Stimulated activated naive CD4-positive, alpha-beta T cell treated with Interleukin-2 at 50 U/mL for 16 hours (primary cell): ENCODE measurements at places on chromosomes 5 and 9.

GRCh38 chr9:126158588-126159429 is 167.8 kb upstream of the MVB12B start:
- DNase-seq, result no peak

DNA sequence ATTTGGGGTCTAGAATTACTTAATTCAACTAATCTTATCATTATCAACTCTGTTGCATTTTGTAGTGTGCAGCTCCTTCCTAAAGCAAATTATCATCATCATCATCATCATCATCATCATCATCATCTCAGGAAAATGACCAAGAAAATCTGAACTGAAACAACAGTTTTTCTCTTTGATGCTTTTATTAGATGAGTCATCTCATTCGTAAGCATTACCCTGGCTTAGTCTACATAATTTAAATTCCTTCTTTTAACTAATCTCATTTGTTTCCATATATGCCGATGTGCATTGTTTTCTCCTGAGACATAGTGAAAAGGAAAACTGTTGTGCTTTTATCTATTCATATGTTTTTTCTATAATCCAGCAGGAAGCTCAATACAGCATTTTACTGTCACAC is 173.0 kb upstream of the PDE4D start:
- no peak for DNase-seq

GRCh38 chr5:16548812-16549211 is 68.0 kb downstream of the RETREG1 start:
- DNase-seq, result no peak

- DNase-seq, result no peak
Observed at GRCh38 chr9:35453786-35454185, 36.1 kb upstream of the RUSC2 start.

GRCh38 chr5:170504616-170505266 is 921 bp downstream of the KCNIP1 start:
- no peak for DNase-seq

DNA sequence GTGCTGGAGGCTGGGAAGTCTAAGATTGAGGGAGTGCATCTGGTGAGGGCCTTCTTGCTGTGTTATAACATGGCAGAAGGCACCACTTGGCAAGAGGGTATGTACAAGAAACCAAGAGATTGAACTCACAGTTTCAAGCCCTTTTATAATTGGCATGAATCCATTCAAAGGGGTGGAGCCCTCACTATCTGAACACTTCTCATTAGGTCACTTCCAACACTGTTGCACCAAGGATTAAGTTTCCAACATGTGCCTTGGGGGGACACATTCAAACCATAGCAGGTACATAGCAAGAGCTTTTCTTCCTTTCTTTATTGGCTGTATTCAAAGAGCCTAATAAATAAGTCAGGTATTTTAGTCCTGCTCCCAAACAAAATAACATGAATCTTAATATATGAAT is 62.7 kb downstream of the PRELID2 start:
- no peak for DNase-seq

DNA sequence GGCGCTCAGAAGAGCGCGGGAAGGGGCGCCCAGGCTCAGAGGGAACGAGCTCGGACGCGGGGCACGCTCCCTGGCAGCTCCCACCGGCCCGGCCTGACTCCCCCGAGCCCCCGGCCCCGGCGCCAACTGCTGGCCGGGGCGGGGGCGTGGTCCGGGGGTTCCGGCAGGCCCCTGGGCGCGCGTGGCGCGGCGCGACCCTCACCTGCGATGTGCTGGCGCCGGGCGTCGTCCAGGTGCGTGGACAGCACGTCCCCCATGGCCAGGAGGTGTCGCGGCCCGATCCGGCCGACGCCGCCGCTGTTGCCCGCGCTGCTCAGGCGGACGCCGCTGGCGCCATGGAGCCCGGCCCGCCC is 43.5 kb upstream of the STXBP1 start:
- DNase-seq, result no peak

GRCh38 chr9:135602789-135603481 is 36.4 kb downstream of the GLT6D1 start:
- DNase-seq, result peak; percentile 29

GRCh38 chr5:169706758-169707450 is 69.8 kb downstream of the DOCK2 start:
- no peak for DNase-seq

DNA sequence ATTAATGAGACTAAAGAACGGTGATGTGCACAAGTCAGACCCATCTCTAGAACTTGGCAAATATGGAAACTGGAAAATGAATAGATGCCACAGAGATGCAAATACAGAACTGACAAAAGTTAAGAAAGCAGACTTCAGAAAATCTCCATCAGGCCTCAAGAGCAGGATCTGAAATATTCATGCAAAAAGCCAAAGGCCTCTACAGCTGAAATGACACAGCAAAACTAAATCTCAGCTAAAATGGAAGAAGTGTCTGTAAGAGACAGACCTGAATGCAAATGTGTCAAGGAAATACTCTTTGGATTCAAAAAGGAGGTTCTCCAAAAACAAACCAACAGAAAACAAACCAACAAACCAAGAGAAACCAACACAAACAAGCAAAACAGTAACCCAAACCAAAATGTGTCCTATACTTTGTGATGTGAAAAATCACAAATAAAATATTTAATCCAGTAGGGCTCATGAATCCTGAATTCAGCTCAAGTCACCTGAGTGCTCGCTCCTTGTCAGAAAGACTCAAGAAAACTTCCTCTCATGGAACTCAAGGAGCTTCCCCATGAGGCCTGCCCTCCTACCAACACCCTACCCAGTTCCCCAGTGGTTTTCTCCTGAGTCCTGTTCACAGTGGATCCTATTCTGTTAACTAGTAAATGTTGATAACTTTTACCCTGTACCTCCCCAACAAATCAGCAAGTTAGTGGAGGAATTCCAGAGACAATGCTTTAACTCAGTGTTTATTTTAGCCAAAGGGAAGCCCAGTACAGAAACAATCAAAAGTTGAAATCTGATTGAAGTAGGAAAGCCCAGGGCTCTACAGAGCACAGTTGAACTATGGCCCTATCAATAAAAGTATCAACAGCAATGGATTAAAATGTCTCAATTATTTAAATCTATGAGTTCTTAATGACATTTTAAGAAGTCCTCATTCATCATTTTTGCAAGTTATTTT is 14.6 kb downstream of the MRPS27 start:
- DNase-seq, result no peak

- DNase-seq, result no peak
Observed at GRCh38 chr5:111800351-111800750, 43.4 kb upstream of the NREP start.

DNA sequence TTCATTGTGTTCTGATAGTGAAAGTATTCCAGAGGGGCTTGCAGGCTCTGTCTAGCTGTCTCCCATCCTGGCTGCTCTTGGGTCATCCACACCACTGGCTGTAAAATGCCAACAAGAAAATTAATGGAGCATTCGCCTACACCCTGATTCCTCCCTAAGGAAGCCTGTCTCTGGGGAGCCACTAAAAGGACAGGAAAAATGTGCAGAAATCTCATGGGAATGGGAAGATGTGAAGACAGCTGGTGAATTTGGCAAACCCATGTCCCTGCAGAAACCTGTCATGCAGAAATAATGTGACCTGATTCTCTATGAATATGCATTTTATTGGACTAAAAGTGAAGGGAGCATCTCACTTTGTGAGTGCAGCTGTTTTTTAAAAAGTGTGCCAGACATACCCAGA is 265.6 kb downstream of the TUSC1 start:
- no peak for DNase-seq

DNA sequence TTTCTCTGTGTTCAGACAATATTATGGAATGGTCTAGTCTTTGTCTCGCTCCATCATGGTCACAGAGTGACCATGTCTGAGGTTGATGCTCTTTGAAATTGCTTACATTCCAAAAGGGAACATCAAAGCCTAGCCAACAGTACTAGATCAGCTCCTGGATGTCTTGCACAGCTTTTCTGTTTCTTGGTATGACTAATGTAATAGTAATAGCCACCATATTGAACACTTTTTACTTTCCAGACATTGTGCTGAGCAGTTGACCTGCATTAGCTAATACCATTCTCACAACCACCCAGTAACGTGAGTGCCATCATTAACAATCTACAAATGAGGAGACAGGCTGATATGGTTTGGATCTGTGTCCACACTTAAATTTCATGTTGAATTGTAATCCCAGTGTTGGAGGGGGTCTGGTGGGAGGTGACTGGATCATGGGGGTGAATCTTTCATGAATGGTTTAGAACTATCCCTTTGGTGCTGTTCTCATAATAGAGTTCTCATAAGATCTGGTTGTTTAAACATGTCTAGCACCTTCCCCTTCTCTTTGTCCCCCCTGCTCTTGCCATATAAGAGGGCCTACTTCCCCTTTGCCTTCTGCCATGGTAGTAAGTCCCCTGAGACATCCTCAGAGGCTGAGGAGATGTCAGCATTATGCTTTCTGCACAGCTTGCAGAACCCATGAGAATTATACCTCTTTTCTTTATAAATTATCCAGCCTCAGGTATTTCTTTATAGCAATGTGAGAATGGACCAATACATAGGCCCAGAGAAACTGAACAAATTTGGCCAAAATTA is 577.5 kb upstream of the CLINT1 start:
- DNase-seq, result no peak

DNA sequence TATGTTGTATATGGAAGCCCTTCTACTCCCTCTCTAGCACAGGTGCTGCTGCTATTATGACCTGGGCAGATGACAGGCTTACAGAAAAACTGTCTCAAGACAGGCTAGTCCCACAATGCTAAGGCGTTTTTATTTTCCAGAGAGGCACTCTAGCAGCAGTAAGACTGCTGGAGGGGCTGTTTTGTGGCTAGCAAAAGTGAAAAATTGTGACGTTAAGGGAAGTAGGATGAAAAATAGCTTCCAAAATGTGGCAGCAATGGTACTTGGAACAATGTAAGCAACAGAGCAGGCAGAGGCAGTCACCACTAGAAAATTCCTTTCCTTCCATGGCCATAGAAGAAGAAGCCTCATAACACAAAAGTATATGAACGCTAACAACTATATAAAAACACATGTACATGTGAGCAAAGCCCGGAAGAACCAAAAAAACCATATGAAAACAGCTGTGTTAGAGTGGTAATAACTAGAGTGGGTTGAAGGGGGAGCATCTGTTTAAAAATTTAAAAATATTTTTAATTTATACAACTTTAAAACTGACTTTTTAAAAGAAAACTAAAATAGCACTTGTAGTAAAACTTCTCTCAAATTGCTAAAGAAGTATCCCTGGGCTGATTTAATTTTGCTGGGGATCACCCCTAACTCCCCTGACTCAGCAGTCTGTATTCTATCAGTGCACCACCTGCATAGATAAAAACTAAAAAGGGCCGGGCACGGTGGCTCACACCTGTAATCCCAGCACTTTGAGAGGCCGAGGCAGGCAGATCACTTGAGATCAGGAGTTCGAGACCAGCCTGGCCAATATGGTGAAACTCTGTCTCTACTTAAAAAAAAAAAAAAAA is 30.6 kb downstream of the CLINT1 start:
- no peak for DNase-seq

DNA sequence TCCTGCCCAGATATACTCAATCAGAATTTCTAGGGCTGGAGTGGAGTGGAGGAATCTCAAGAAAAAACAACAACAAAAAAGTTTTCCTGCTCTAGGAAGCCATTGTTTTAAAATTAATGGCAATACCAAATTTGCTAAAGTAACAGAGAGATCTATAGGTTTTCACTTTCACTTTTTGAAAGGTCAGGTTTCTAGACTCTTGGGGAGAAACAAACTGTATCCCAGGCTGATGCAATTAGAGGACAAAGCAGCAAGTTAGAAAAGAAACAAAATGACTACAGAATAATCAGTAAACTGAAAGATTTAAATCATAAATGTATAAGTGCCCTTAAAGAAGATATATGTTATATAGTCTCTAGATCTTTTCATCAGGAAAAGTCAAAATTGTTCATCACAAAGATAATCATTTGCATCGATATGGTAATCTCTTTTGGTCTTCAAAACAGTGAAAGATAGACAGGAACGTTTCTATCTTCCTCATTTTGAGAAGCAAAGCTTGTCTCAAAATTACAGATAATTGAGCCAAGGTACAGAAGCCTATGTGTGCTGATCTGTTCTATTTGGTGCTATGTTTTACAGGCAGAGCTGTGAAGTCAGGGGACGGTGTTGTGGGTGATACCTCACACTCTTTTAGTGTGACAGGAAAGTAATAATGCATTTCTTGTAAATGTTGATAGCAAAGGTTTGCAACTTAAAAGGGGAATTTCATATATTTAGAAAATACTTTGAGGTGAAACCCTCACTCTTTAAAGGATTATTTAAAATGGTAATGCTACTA is 1746.6 kb upstream of the C9orf72 start:
- no peak for DNase-seq

GRCh38 chr5:50717651-50718050 is 51.2 kb downstream of the PARP8 start:
- DNase-seq, result no peak

- DNase-seq, result peak; percentile 24
Observed at GRCh38 chr5:96434201-96434645, 1.2 kb upstream of the PCSK1 start.

GRCh38 chr5:100803397-100803796 is 99.7 kb downstream of the ST8SIA4 start:
- DNase-seq, result no peak

- no peak for DNase-seq
Observed at GRCh38 chr9:71858102-71858798, 52.7 kb downstream of the ABHD17B start.

- no peak for DNase-seq
Observed at GRCh38 chr9:69861011-69861410, 40.4 kb downstream of the CFAP95 start.

DNA sequence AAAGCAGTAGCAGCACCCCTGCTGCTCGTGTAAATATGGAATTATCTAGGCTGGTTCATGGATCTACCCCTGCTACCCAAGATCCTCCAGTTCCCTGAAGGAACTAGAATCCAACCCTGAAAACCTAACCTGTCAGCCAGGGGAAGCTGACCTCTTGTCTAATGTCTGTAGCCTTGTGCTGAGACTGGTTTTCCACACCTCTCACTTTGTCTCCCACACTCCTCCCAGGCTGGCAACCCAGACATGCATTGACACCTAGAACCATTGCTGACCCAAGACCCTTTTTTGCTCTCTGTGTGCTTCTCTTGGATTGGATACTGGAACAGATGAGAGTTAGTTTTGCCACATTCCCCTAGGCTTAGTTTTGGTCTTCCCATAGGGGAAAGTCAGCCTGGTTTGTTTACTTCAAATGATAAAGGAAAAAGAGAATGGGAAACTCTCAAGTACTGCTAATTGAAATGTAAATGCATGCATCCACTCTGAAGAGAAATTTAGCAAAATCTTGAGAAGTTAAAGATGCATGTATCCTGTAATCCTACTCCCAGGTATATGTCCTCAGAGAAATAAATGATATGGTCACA is 36.6 kb upstream of the NR4A3 start:
- DNase-seq, result no peak

GRCh38 chr5:89823046-89823445 is 586.5 kb downstream of the CETN3 start:
- DNase-seq, result no peak

GRCh38 chr5:14445013-14445412 is 136.6 kb upstream of the OTULINL start:
- DNase-seq, result no peak

- DNase-seq, result no peak
Observed at GRCh38 chr9:7287065-7287464, 512.5 kb downstream of the DMAC1 start.
